ENCODE measurements at places on chromosomes 11 and 22.

DNA sequence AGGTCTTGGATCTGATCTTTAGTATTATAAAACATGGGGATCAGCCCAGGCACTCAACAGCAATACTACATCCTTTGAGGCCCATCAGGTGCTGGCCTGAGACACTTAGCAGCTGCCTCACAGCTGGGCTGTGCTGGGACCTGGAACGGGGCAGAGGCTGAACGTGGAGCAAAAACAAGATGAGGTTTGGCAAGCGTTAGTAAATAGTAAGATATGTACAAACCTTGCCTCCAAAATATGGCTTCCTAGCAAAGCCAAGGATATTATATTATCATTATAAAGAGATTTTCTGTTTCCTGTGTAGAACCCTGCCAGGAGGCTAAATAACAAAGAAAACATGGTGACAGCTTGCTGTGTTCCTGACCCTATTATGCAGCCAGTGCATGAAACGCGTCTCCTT is 60.0 kb upstream of the SPON1 start:
- DNase-seq: no peak

DNA sequence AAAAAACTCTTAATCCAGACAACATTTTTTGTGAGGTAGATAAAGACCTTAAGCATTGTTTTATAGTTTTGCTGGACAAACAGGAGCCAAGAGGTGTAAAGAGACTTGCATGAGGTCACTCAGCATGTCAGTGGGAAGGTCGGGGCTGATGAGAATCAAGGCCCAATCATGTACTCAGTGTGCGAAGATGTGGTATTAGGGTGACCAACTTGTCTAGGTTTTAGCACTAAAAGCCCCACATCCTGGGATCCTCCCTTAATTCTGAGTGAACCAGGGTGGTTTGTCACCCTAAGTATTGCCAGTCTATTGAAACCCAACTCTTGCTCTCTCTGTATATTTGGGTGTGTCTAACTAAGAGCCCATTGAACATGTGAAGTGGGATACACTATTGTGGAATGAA is 19.5 kb upstream of the SORL1-AS1 start:
- no peak for DNase-seq

- peak; percentile 23 for DNase-seq
Measured at GRCh38 chr11:36638556-36638955, 40.5 kb upstream of the RAG2 start.

- DNase-seq: no peak
Measured at GRCh38 chr11:18312012-18312411, 9.9 kb downstream of the HPS5 start.

DNA sequence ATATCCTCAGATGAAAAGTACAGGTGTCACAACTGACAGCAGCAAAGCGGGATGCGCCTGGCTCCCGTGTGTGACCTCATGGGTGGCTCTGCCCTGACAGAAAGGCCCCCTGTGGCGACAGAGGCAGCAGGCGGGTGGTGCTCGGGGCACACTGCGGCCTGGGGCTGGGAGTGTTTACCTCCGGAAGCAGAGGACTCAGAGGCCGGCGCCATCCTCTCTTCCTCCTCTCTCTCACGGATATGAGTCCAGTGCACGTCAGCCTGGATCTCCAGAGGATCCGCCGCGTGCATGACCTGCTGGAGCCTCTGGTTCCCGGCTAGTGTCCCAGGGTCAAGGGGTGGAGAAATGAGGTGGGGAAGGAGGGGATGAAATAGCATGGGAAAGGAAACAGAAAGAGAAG is 53.2 kb upstream of the BID start:
- no peak for DNase-seq

DNA sequence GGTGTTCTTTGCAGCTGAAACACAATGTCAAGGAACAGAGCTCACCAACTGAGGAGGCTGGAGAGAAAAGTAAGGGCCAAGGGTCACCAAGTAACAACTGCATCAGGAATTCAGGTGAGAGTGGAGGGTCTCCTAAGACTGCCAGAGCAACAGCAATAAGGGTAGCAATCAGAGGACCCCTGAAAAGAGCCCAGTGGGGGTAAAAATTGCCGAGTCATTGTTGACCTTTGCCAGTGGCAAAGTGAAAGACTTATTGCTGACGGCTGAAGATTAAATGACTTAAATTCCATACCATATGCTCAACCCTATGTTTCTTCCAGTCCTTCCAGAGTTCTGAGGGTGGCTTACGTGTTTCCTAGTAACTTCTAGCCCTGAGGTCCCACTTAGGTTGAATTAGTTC is 51.9 kb upstream of the ARHGAP42 start:
- DNase-seq: no peak

DNA sequence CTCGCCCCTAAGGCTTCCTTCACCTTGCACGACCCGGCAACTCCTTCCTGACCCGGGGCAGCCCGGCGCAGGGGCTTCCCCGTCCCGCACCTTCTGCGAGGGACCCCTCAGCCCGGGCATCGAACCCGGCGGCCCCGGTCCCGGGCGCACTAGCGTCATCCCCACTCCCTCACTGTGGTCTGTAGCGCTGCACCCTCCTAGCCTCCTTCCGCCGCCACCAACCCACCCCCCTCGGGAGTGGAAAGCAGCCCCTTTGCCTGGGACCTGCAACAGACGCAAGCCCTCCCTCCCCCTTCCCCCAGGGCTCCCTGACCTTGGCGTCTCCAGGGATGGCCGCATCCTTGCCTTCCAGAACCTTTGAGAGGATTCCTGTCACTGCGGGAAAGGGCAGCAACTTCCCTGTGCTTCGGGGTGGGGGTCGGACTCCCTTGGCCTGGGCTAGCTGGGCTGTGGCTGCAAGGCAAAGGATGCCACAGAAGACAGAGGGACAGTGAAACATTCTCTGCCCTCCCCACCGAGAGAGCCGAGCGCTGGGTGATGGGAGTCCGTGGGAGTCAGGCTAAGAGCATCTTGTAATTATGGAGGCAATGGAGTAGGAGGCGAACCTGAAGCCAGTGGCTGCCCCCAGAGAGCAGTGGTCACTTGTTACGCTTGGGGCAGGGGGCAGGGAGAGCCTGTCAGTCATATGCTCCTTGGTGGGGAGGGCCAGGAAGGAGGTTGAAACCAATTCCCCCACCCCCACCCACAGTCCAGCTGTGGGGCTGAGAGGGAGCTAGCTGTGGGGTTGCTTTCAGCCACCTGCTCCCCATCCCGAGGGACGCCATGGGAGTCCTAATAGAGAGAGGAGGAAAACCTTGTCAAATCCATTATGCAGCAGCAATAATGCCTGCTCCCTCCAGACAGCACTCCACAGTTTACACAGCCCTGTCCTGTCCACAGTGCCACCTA is 920 bp downstream of the TMEM132A start:
- no peak for DNase-seq

DNA sequence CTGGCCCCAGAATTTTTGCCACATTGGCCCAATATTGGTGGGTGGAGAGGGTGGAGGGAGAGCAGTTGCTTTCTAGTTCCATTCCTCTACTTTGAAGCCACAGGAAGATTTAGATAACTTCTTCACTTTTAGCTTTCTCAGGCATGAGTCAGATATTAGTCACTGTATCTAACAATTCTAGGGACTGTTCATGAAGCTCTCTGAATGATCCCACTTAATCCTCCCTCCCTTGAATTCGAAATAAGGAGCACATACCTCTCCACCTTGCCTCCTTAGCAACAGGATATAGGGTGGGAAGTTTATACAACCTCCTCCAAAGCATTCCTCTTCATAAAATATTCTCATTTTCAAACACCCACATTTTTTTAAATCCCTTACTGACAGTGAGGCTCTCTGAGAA is 13.5 kb downstream of the FSHB start:
- peak; percentile 59 for DNase-seq

DNA sequence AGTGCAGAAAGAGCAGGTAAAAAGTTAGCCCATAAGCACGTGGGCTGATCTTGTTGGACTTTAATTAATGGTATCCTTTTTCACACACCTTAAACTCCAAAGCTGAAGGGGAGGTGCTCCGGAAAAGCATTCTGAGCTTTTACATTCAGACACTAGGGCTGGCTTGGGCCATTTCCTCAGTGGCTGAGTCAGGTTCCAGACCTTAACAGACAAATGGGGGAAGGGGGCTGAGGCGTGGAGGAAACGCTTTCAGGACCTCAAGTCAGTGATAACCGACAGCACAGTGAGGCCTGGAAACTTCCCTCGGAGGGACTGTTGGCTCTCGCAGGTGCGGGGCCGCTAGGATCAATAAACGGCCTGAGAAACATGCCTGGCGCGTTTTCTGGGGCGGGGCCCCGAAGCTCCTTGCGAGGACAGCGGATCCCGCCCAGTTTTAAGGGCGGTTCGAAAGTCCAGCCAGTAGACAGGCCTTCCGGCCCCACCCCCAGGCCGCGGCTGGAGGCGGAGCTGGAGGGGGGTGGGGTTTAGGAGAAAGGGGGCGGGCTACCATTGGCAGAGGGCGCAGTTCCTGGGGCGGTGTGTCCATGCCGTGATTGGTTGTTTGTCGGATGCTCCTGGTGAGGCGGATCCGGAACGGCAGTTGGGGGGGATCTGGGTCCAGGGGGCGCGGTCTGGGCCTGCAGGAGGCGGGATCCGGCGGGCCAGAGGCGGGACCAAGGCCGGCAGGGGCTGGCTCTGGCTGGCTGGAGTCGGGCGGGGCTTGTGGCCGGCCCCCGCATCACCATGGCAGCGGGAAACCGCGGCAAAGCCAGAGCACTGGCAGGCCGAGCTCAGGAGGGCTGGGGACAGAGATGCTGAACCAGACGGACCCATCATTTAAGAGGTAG is 8.0 kb downstream of the C11orf52 start:
- peak; percentile 91 for DNase-seq

DNA sequence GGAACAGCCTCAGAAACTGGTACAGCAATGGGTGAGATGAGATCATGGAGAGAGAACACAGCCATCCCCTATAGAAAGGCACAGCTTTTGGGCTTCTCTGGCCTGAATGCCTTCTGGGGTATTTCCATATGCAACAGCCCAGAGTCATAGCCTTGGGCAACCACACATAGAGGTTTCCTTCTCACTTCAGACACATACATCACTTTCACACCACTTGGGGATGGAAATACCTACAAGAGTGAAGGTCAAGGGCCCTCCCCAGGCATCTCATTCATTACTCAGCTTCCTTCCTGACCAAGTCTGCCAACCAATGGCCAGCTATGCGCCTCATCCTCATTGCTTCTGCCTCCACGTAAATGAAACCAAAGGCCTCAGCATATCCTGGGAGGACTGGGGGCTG is 17.7 kb upstream of the OLFML1 start:
- DNase-seq: no peak

DNA sequence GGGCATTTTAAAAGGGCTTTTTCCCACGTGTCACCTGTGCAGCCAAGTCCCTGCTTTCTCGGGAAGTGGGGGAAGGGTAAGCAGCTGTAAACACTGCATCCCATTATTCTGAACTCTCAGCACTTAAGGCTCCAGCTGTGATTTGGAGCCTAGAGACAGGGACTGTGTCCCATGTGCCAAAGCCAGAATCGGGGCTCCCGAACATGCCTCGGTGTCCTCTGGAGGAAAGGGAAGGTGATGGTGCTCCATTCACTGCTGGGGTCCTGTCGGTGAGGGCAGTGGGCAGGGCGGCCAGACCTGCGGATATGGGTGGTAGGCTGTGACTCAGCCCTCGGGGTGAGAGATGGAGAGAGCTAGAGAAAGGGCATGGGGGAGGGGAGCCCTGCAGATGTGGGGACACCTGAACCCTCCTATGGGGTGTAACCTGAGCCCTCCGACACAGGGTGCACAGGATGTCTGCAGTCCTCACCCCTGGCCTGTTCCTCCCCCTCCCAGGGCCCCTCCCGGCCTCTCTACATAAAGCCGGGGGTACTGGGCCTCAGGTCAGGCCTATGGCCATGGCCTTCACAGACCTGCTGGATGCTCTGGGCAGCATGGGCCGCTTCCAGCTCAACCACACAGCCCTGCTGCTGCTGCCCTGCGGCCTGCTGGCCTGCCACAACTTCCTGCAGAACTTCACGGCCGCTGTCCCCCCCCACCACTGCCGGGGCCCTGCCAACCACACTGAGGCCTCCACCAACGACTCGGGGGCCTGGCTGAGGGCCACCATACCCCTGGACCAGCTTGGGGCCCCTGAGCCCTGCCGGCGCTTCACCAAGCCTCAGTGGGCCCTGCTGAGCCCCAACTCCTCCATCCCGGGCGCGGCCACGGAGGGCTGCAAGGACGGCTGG is 31.8 kb downstream of the CAPN1 start:
- peak; percentile 6 for DNase-seq

- no peak for DNase-seq
Measured at GRCh38 chr11:58719406-58720117, 12.2 kb downstream of the GLYAT start.

DNA sequence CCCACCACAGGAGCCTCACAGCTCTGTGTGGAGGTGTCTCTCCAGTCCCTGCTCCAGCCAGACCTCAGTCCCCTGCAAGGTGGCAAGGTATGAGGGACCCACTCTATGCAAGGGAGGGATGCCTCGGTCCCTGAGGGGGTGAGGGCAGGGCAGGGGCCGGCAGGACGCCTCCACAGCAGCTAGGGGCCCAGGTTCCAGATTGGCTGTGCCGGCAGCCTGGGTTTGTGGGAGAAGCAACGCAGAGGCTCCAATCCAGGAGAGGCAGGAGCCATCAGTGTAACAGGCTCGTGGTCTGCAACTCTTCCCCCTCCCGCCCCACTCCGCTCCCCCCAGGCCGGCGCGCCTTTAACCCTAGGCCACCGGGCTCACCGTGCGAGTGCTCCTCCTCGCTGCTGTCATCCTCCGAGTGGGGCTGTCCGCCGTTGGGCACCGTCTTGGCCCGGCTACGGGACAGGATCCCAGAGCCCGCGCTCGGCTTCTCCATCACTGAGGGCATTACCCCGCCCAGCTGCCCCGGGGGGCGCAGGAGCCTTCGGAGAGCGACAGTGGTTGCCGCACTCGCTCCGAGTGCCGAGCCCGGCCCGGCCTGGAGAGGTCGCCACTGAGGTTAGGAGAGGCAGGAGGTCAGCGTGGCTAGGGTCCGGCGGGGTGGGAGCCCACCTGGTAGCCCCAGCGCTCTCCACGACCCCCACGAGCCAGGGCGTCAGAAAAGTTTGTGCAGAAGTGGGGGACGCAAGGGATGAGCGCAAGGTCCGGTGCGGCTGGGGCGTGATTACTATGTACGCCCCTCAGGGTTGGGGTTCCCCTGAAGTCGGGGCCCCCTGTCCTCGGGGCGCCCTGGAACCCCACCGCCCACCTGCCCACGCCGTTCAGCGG is 765 bp downstream of the RCOR2 start:
- no peak for DNase-seq

DNA sequence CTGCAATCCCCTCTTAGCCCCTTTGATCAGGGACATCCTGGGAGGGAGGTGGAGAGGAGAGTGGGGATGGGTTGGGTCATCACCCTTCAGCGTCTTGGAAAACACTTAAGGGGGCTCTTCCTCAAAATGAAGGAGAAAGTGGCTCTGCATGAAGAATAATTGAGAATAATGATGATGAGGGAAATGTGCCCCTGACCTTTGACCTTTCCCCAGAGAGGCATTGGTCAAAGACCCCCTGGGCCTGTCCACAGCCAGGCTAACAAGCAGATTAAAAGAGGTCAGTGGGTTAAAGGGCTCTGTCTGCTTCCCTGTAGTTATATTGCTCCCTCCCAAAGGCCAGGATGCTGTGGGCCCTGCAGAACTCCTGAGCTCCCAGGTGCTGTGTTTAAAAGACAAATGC is 68.7 kb downstream of the NAV2 start:
- no peak for DNase-seq

GRCh38 chr11:122747351-122747781 is 90.9 kb upstream of the CRTAM start:
- no peak for DNase-seq

GRCh38 chr11:92894197-92894596 is 75.3 kb upstream of the MTNR1B start:
- DNase-seq: peak; percentile 39

GRCh38 chr11:33539751-33540150 is 160.9 kb downstream of the C11orf91 start:
- no peak for DNase-seq

All from renal cortical epithelial cell (primary cell).